ENCODE measurements at places on chromosomes 13 and 19.

GRCh38 chr19:36013280-36014011 is 567 bp downstream of the ALKBH6 start:
- no peak for DNase-seq

DNA sequence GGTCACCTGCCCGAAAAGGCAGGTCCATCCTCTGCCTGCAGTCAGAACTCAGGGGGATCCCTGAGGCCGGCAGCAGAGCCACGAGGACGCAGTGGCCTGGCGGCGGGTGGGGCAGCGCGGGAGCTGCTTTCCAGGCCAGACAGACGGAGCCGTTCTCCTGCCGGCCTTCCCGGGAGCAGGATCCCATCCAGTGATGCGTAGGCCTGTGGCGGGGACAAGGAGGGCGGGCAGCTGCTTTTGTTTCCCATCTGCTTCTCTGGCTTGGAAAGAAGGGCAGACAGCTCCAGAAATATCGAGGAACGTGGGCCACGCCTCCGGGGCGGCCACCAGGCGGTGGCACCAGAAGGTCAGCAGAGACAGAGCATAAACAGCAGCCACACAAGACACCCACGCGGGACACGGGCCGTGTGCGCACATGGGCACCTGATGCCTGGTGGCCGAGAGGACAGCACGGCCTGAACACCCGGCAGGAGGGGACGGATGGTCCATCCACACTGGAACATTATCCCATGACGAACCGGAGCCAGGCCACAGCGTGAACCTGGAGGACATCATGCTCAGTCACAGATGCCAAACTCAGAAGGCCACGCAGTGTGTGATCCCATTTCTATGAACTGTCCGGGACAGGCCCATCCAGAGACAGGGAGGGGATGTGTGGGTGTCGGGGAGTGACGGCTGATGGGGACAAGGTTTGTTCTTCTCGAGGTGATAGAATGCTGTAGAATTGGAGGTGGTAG is 13.9 kb upstream of the MKNK2 start:
- no peak for DNase-seq

GRCh38 chr19:56980906-56981305 is 138.9 kb upstream of the USP29 start:
- no peak for DNase-seq

GRCh38 chr13:90605664-90606063 is 741.8 kb upstream of the MIR17HG start:
- DNase-seq: no peak

GRCh38 chr13:71864986-71865873 is 1.8 kb downstream of the DACH1 start:
- no peak for DNase-seq

DNA sequence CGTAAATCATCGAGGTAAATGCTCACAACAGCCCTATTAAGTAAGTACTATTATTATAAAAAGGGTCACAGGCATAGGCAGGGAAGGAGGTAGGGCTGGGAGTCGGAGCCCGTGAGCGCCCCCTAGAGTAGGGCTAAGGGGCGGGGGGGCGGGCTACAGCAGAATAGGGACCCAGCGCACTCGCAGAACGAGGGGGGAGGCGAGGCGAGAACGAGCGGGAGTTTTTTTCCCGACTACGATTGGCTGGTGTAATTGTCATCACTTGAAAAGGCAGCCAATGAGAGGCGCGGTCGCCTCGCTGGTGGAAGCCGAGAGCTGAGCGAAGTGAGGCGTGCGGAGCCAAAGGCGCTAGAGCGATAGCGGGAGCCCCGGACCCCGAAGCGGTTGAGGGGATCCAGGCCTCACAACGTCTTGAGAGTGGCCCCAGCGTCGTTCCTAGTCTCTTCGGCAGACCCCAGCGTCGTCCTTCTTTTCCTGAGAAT is 24.2 kb downstream of the KEAP1 start:
- peak; percentile 85 for DNase-seq
